ENCODE measurements at places on chromosomes 4 and X. TPM values are rescaled to one million over a fixed set of nuclear protein-coding genes. Genes with fewer than 3 reads are reported as not detected.

The FGD1 gene
- 0.05 TPM for total RNA-seq

The EGF gene
- total RNA-seq: not detected

The ESX1 gene
- total RNA-seq: not detected

The TCEAL7 gene
- total RNA-seq: not detected

GRCh38 chr4:104879367-104879766, 267.3 kb upstream of the TET2 start:
- H3K27ac ChIP-seq: no peak overlapping the region
- peak overlapping the region; percentile 1 for H3K4me3 ChIP-seq
- no peaks in the 10 kb centered on the region for H3K36me3 ChIP-seq
- H3K27me3 ChIP-seq: peaks cover 18% of the 10 kb centered on the region

Data from activated CD4-positive, alpha-beta T cell treated with anti-CD3 and anti-CD28 coated beads, Interleukin-2, amount 10 ng/mL, durations not matched to agents 7 days and 5 days (primary cell).